ENCODE measurements at places on chromosomes 5 and 9.

GRCh38 chr9:37378613-37379004, 43.9 kb upstream of the GRHPR start:
- DNase-seq = no peak

GRCh38 chr9:124808246-124808956, 31.5 kb downstream of the OLFML2A start:
- DNase-seq = no peak

DNA sequence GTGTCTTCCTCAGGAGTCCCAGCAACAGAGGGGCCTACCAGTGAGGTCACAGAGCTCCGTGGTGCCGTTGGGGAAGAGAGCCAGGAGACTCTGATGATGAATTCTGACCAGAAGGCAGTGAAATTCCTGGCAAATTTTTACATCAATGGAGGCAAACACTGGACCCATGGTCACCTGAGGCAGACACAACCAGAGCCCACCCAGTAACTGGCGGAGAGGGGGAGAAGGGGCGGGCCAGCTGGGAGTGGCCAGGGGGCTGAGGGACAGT, at the start of gene STPG3:
Gene STPG3 (plus strand): TSS at position 93 of the 268 bp plus-strand sequence. CDS start 1 bp downstream, at position 94.
- DNase-seq = no peak

- no peak for DNase-seq
Observed at GRCh38 chr5:95655575-95655974, 9.0 kb downstream of the RFESD start.

GRCh38 chr9:10062629-10063395, 550.0 kb downstream of the PTPRD start:
- DNase-seq = no peak

GRCh38 chr5:77076961-77077828, 9.9 kb downstream of the ZBED3 start:
- no peak for DNase-seq

GRCh38 chr5:1394881-1395860, 50.1 kb downstream of the SLC6A3 start:
- DNase-seq = no peak

- DNase-seq = no peak
Observed at GRCh38 chr5:97044052-97044451, 98.4 kb downstream of the LIX1 start.

DNA sequence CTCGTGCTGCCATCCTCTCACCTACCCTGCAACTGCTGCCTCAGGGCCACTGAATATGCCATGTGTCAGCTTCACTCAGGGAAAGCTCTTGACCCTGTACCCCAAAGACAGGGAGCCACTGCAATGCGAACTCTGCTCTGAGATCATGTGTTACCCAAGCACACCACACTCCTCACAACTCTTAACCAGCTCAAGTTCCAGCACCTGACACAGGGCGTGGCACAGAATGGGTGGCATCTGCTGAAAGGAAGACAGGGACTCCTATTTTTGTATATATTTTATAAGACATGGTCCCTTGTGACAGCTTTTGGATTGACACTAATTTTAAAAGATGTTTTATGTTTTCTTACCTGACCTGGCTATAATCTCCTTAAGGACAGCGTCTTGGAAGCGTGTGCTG, 10.7 kb downstream of the PHYKPL start:
- DNase-seq = no peak

DNA sequence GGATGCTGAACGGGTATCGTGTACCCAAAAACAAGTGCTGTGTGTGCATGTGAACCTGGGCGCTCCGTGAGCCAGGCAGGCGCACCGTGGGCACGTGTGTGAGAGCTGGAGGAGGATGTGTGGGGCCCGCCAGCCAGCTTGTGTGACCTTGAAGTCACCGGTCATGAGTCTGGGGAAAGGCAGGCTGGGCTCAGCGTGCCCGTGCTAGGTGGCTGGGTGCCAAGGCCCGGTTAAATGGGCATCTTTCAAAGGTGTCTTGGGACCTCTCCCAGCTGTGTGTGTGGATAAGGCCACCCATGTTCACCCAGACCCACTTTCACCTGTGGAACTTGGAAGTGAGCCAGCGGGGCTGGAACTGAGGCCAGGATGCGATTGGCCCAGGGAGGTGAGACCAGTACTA, 3.4 kb downstream of the KCNT1 start:
- DNase-seq = no peak

DNA sequence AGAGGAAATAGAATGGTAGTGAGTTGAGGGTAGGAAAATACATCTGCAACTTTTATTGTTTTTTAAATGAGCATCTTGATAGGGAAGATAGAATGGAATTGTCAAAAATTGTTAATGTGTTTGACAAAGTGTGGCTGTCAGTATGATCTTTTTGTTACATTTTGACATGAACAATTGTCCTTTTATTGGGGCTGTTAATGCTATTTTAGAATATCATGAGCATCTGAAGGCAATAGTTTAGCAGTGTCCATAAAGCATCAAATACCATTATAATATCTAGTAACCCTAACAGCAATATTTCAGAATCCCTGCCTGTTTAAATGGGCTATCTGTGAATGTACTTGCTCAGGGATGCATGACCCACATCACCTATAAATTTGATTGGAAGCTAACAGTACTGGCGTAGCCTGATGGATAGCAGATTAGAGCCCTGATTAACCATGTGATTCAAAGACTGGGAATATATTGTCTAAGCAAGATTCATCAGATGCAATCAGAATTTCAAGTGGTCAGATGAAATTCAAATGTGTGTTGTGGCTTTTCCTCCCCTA, 37.8 kb downstream of the TLE4 start:
- DNase-seq = no peak

DNA sequence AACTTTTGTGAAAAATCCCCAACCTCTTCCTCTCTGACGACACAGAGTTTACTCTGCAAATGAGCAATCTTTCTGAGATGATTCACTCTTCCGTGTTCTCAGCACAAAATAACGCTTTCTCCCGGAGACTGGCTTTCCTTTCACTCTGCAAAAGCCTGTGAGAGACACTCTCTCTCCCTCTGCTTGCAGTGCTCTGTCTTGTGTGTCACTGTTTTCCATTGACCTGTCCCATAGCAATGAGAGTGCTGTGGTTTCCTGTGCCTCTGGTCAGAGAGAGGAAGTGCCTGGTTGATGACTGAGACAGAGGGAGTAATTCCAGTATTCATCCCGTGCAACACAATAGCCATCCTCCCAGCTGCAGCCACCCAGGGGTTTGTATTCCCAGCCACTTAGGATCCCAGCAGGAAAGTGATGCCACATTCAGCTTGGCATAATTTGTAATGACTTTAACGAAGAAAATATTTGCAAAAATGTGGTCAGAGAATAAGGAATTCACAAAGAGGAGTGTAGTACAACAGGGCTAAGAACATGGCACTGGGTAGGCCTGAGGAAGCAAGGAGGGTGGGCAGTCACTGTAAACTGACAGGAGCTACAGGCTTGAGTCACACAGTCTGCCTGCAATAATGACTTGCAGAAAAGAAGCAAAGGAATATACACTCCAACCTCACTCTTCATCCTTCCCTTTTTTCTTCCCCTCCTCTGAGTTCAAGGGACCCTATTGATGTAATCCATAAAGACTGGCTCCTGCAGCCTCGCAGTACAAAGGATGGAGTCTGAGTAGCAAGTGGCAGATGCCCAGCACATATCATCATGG, 463.5 kb upstream of the RGMB start:
- no peak for DNase-seq

DNA sequence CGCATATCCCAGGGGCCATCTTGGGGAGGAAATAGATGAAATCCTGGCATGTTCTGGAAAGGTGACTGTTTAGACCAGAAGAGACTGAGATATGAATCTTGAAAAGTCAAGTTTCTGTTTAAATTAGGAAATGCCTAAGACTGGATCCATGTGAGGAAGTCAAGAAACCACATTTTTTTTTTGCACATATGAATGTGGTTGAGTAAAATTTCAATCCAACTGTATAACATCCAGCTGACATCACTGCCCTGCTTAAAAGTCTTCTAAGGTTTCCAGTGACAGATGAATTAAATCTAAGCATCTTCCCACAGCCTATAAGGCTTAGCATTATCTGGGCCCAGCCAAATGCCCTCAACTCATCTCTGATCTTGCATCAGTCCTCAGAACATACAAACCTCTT, 47.7 kb upstream of the TCERG1 start:
- no peak for DNase-seq

- no peak for DNase-seq
Observed at GRCh38 chr9:125493881-125494652, 212.9 kb downstream of the MAPKAP1 start.

DNA sequence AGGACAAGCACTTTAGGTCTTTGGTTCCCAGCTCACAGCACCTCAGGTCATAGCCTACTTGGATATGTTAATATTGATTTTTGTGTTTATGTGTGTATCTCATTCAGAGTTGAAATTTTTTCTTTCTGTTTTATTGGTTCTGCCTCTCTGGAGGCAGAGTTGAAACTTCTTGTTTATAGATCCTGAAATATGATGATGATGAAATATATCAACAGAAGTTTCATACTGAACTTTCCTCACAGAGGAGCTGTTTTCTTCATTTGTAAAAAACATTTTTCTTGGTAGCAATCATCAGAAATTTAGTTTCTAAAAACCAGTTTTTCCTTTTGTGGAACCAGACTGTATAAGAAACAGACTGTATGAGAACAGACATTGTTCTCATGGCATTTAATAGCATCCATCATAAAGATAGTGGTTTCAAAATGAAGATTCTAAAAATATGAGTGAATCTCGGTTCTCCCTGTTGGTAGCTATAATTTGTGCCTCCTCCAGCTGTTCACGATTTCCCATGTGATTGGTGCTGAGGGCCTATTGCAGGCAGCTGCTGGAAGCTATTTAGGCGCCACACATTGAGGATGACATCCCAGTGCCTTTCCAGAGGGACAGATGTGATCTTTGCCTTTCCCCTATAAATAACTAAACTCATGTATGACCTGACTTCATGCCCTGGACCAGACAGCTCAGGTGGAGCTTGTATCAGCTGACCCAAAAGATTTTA, 39.5 kb upstream of the CFAP157 start:
- DNase-seq = no peak

GRCh38 chr5:180105827-180106312, 34.3 kb upstream of the RNF130 start:
- no peak for DNase-seq

GRCh38 chr5:171990713-171991015, 15.8 kb downstream of the FBXW11 start:
- DNase-seq = no peak

DNA sequence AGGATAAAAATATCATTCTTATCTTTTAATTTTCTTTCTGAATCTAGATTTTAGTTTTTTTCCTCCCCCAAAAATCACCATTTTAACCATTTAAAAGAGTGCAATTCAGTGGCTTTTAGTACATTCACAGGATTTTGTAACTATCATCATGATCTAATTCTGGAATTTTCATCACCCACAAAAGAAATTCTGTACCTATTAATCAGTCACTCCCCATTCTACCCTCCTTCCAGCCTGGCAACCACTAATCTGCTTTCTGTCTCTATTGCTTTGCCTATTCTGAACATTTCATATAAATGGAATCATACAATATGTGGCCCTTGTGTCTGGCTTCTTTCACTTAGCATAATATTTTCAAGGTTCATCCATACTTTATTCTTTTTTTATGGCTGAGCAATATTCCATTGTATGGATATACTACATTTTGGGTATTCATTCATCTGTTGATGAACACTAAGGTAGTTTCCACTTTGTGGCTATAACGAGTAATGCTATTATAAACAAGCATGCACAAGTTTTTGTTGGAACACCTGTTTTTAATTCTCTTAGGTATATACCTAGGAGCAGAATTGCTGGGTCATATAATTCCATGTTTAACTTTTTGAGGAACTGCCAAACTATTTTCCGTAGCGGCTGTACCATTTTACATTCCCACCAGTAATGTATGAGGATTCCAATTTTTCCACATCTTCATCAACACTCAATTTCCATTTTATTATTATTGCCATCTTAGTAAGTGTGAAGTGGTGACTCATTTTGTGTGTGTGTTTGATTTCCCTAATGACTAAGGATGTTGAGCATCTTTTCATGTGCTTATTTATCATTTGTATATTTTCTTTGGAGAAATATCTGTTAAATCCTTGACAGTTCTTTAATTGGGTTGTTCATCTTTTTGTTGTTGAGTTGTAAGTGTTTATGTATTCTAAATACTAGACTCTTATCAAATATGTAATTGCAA, 340.3 kb downstream of the CWC27 start:
- DNase-seq = no peak

DNA sequence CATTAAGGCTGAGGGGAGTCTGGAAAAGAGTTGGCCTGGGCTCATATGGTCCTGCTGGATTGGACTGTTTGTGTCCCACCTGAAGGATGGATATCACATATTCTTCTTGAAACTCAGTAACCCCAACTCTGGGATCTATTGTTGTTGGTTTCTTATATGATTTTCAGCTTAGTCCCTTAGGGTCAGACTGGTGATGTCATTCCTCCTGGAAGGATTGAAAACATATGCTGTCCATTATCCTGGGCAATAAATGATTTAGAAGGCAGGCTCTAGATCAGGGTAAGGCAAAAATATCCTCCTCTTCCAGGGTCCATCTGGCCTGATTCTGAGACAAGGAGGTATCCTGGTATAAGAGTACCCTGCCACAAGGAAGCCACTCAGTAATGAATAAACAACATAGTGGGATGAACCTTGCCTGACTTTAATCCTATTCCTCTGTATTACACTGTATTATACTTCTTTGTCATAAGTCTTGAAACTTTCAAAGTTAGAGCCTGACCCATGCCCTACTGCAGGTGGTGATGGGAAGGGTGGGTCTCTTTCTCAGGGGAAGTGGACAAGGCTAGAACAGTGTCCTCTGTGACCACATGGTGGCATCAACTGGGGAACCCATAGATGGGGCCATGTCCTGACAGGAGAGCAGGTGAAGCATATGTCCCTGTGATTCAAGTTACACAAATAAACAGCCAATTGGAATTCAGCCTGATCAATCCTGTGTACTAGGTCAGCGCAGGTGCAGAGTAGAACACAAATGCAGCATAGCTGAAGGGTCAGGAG, 454.4 kb upstream of the TRPC7 start:
- DNase-seq = no peak

DNA sequence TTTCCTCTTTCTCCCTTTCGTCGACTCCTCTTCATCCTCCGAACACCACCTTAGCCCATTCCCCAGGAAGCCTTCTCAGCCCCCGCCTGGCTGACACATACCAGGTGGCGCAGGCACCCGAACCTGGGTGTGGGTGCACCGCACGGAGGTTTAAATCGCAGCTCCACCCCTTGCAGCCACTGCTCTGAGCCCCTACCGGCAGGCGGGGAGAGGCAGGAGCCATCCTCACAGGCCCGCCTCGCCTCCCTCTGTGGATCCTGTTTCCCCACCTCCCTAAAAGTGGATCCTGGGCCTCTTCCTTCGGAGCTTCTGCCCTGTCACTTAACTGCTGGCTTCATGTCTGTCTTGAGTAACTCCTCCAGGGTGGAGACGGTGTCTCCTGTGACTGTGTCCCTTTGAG, 110.7 kb downstream of the OLFM1 start:
- DNase-seq = no peak
